ENCODE measurements at places on chromosomes 4 and X. TPM values are rescaled to one million over a fixed set of nuclear protein-coding genes. Genes with fewer than 3 reads are reported as not detected.

NRK gene
- 48.2 TPM for total RNA-seq

DCHS2 gene
- total RNA-seq: 5.1 TPM

- no peak for DNase-seq
Observed at GRCh38 chr4:147591106-147591505, 26.1 kb upstream of the TMEM184C start.

DNA sequence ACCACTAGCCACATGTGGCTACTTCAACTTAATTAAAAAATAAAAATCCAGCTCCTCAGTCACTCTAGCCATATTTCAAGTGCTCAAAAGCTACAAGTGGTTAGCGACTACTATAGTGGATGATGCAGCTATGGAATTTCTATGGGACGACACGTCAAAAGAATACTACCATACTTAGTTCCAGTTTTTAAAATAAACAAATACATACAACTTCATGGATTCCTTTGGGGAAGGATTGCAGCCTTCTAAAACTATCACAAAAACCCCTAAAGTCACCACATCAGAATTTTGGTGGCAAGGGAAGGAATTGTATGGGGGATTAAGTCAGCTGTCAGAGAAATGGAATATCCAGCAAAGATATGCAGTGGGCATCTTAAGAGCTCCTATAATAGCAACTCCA, 6.5 kb downstream of the ZNF280C start:
- no peak for DNase-seq

DNA sequence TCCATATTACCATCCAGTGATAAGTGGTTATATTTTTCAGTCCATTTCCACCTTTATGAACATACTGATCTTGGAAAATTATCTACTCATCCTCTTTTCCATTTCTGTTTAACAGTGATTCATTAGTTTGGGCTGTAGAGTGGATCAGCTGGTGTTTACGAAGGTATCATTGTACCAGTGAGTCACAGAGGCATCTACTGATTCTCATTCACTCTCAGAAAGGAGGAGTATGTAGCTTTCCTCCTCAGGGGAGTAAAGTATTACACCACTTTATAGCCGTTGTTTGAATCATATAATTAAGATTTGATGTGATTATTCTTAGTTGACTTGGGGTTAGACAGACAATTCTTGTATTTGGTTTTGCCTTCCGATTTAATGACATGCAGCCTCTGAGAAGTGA, 74.7 kb downstream of the GALNT7 start:
- DNase-seq: no peak

DNA sequence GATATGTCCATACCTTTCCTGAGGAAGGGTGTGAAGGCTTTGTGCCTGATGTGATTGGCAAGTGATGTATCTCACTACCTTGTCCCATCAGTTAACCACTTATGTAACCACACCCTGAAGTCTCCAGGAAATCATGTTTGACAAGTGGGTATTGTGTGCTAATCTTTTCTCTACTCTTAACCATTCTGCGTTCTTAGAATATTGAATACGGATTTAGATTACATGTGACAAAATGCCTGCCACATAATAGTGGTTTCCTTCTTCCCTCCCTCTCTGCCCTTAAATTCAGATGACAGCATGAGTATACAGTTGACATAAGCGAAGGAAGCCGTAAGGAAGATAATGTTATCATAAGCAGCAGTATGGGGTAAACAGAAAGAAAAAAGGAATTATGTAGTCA, 108.4 kb downstream of the KLHL8 start:
- no peak for DNase-seq

GRCh38 chrX:9033586-9033985, 341 bp downstream of the FAM9B start:
- DNase-seq: no peak

DNA sequence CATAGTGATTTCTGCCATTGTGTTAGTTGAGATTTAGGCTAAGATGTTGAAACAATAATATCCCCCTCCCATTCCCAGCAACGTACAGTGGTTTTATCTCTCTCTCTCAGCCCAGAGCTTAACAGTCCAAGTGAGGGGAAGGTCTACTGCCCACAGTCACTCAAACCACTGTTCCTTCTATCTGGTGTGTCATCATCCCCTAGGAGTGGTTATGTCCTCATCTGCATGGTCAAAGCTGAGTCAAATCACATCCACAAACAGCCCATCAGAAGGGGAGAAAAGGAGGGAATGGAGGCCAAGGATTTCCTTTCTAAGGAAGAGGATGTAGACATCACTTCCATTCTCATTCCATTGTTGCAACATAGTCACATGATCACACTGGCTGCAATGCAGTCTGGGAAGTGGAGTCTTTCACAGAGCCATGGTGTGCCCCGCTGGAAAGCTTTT, 42.8 kb upstream of the CHRNA9 start:
- DNase-seq: no peak

DNA sequence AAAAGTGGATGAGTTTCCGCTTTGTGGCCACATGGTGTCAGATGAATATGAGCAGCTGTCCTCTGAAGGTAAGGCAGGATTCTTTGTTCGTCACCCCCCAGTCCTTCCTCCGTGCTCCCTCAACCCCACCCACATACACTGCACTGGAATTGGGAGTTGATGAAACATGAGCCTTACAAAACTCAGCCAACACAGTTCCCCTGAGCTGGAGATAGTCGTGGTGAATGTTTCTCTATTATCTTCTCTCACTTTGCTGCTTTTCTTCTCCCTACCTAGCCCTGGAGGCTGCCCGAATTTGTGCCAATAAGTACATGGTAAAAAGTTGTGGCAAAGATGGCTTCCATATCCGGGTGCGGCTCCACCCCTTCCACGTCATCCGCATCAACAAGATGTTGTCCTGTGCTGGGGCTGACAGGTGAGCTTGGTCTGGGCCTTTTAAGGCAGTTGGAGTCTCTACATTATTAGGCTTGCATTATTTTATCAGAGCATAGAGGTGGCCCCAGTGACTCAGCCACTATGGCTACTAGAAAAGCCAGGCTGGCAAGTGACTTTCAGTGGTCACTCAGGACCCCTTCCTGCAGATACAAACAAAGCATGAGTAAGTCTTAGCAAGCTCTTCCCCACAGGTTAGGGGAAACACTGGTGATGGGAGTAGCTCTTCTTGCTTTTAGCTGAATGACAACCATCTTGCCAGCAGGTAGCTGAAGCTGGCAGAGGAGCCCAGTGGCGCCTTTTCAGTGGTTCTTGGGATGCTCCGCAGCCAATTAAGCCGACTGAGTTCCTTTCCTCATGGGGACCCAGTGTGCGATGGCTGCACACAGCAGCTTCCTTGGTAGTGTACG, 1.6 kb downstream of the RPL10 start:
- no peak for DNase-seq

DNA sequence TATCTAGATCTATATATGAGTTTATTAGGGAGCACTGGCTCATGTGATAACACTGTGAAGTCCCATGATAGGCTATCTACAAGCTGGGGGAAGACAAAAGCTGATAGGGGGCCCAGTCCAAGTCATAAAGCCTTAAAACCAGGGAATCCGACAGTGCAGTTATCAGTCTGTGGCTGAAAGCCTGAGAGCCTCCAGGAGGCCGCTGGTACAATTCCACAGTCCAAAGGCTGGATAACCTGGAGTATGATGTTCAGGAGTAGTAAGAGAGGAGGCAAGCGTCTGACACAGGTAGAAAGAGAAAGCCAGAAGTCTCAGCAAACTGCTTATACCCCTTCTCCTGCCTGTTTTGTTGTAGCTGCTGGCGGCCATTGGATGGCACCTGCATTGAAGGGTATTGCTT, 177.6 kb upstream of the SPRY1 start:
- DNase-seq: no peak
